ENCODE measurements at places on chromosomes 5 and 9.

DNA sequence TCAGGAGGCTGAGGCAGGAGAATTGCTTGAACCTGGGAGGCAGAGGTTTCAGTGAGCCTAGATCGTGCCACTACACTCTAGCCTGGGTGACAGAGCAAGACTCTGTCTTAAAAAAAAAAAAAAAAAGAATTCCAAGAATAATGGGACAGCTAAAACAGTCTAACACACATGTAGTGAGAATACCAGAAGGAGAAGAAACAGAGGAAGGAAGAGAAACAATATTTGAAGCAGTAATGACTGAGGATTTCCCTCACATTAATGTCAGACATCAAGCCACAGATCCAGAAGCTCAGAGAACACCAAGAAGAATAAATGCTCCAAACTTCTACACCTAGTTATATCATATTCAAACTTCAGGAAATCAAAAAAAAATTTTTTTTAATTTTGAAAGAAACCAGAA lies 47.1 kb upstream of the EFNA5 start:
- DNase-seq, result no peak

DNA sequence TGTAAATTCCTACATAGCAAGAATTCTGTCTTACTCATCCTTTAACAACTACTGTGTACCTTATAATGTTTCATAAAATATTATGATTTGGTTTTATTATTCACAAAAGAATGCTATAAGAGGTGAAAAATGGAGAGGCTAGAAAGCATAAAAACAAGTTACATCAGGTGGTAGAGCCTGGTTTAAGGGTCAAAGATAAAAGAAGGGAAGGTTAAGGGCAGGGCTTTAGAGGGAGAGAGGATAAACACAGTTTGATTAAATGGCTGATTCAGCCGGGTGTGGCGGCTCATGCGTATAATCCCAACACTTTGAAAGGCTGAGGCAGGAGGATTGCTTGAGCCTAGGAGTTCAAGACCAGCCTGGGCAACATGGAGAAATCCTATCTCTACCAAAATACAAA lies 40.4 kb upstream of the HSPB3 start:
- DNase-seq, result no peak

- DNase-seq, result no peak
Measured at GRCh38 chr5:167573370-167574127, 717.9 kb upstream of the WWC1 start.

GRCh38 chr5:140293091-140293848 lies 9.6 kb downstream of the PFDN1 start:
- DNase-seq, result no peak

DNA sequence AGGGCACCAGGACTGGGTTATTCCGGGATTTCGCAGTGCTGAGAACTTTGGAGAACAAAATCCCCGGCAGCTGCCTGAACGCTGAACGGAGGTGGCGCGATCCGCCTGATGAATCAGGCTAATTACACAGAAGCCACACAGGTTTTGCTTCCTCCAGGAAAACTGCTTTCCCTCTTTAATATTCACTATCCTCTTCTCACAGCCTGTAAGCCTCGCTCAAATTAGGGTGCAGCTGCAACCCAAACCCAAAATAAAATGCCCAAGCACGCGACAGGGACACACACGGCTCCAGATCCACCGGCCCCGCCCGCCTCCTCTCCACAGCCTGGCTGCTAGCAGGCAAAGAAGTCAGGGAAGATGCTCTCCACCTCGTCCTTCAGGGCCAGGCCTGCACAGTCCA lies 6.0 kb downstream of the SOHLH1 start:
- DNase-seq, result no peak

DNA sequence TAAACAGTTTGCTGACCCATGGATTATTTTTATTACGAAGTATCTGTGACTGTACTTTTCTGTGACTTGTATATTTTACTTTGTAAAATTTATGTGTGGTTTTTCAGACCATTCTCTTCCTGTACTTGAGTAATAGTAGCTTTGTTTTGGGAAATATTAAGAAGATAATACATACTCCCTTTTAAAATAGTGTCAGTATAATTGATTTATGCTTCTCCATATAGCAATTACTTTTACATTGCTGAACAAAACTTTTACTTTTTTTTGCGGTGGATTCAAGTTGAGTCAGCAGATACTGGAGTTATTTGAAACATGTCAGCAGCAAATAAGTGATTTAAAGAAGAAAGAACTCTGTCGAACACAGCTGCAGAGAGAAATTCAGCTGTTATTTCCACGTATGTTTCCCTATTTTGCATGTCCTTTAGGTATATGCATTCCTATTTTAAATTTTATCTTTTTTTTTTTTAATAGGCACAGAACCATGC lies 28.4 kb downstream of the TENT2 start:
- peak; percentile 35 for DNase-seq

GRCh38 chr5:17223367-17224185 lies 6.1 kb downstream of the BASP1 start:
- no peak for DNase-seq
